ENCODE measurements at places on chromosomes 1 and 21. TPM values are rescaled to one million over a fixed set of nuclear protein-coding genes. Genes with fewer than 3 reads are reported as not detected.

The VHLL gene
- not detected for total RNA-seq

The FCRL2 gene
- total RNA-seq = not detected

The WNT4 gene
- not detected for total RNA-seq

The TIAM1 gene
- total RNA-seq = 37.4 TPM

The DMBX1 gene
- total RNA-seq = not detected

The S100A2 gene
- total RNA-seq = 1.1 TPM
